Activated CD4-positive, alpha-beta T cell treated with anti-CD3 and anti-CD28 coated beads, Interleukin-2, amount 50 U/mL, for 48 hours (primary cell): ENCODE measurements at places on chromosomes 6 and 20.

DNA sequence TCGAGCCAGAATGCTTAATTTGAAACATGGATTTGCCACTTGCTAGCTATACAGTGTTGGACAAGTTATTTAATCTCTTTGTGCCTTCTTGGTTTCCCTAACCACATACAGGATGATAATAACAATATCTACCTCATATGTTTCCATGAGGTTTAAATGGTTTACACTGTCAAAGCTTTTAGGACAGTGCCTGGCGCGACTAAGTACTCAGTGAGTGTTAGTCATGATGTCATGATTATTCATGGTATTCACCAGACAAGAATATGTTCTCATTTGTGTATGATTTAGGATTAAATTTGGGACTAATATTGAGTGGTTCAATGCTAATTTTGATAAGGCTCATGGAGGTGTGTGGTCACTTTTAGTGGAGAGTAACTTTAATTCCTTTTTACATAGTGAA, 167.4 kb downstream of the EYA4 start:
- DNase-seq, result no peak

DNA sequence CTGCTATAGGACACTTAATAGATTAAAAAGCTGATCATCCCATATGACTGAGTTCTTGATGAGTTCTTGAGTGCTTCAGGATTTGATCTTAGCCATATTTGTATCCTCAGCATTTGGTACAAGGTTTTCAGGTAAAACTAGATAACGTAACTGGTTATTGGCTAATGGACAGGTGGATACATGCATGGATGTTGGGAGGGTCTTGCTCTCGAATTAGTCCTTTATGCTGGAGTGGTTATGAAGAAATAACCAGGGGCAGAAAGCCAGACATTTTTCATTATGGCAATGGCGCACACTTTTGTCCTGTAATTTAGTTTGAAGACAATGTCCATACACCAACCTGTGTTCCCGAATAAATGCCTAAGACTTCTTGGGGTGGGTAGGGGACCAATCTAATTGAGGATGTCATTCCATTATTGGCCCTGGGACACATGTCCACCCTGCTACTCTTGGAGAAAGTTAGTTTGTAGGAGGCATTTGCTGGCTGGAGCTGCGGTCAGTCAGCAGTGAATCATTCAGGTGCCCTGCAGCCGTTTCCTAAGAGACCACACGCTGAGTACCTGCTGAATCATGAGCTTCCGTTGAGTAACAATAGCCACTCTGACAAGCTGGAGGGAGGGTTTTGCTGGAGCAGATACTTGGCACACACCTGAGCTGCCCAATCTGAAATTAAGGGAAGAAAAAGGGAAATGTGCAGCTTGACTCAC, 194.4 kb downstream of the FOXA2 start:
- no peak for DNase-seq

DNA sequence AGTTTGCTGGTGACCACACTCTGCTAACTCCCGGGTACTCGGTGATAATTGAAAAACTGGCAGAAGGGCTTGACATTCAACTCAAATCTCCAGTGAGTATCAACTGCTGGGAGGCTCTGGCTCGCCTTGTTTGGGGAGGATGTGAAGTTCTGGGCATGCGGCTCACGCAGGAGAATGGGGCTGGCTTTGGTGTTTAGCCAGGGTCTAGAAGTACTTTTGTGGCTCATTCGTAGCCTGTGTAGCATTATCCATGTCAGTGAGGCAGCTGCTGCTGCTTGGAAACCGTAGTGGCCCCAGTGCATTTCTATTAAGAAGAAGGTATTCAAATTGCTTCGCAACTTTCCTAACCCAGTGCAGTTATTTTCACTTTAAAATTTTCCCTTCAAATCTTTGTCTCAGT, 52.2 kb downstream of the KDM1B start:
- DNase-seq, result no peak

GRCh38 chr6:1716868-1717267, 107.2 kb downstream of the FOXC1 start:
- DNase-seq, result no peak

GRCh38 chr6:31268369-31268765, 3.5 kb downstream of the HLA-C start:
- DNase-seq, result no peak

DNA sequence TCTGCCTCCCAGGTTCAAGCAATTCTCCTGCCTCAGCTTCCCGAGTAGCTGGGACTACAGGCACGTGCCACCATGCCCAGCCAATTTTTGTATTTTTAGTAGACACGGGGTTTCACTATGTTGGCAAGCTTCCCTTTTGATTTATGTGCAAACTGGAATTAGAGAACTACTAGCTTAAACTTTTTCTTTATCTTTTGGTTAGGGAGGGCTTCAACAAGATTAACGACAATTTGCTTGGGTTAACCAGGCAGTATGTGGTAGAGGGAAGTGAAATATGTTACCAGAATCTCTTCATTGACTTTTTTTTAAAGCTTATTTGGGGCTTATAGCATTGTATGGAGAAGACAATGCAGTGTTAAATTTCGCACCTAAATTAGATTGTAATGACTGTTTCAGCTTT, 9.0 kb downstream of the MYO6 start:
- DNase-seq, result no peak

GRCh38 chr20:23291575-23292240, 58.9 kb upstream of the NXT1 start:
- DNase-seq, result no peak

- no peak for DNase-seq
These were observed 191.8 kb downstream of the TMEM200A start for GRCh38 chr6:130557481-130558112.

- no peak for DNase-seq
These were observed 56.9 kb upstream of the CD2AP start for GRCh38 chr6:47420394-47421371.

DNA sequence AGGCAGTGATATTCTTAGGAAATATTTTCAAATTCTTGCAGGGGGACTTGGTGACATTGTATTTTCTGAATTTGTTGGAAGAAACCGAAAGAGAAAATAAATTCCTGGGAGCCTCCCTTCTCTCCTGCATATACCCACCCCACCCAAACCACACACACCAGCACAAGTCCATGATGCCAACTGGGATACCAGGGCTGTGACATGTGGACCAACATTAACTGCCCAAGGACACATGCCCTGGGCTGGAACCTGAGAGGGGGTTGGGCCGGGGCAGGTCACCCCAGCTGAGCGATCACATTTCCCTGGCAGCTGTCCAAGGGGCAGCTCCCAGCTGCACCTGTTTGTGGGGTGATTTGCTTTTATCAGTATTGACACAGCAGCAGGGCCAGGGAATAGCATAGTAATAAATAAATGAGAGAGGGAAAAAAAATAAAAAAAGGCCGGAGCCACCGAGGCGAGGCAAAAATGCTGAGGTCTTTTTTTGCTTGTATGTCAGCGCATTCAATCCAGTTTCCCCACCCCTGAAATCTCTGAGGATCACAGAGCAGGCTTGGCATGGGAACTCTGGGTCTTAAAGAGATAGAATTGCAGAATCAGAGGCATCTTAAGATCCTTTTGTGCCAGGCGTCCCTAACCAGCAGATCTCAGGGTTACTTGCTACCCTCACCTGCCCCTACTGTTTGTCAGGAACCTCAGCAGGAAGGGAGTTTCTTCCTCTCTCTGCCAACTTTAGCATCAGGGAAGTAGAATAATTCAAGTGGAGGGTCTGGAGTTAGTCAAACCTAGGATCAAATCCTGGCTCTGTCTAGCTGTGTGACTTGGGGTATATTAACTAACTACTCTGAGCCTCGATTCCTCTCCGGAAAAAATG, 66.5 kb upstream of the PIM1 start:
- peak; percentile 25 for DNase-seq

DNA sequence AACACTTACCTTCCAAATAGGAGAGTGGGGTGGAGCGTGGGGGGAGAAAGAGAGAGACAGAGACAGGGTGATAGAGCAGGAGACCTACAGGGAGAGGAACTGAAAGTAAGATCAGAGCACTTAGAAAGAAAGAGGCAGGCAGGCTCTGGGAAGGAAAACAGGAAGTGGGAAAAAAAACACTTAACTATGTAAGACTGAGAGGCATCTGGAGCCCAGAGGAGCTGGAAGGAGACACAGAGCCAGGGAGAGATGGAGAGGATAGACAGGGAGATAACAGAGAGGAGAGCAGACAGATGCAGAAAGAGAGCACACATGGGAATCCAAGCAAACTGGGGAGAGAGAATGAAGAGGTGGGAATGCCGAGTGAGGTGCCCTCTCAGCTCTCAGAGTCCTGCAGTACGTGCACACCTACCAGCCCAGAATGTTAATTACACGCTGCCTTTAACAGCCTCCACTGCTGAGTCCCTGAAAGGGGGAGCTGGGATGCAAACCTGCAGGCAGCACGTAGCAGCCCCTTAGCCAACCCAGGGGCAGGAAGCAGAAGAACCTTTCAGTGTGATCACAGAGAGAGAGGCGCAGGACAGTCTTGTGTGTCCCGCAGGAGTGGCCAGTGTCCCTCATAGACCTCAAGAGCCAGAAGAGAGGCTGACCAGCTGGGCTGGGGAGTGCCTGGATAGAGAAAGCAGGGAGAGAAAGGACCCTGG, 132.7 kb upstream of the LRFN2 start:
- no peak for DNase-seq
